ENCODE measurements at places on chromosomes 2 and 18. TPM values are rescaled to one million over a fixed set of nuclear protein-coding genes. Genes with fewer than 3 reads are reported as not detected.

The RASGRP3 gene
- 4.1 TPM for total RNA-seq

The MSTN gene
- not detected for total RNA-seq

The NCKAP1 gene
- 105 TPM for total RNA-seq

The PROKR1 gene
- not detected for total RNA-seq

The DYSF gene
- 2.5 TPM for total RNA-seq

The DSG3 gene
- 0.23 TPM for total RNA-seq

The GNAL gene
- total RNA-seq: 0.12 TPM

The ANKRD53 gene
- total RNA-seq: 0.15 TPM

The CYRIA gene
- total RNA-seq: 4.3 TPM

The PKDCC gene
- total RNA-seq: 147 TPM

The DCDC2C gene
- total RNA-seq: not detected

The MAP2 gene
- total RNA-seq: 0.82 TPM

The TBR1 gene
- not detected for total RNA-seq

The ZNF892 gene
- 2.3 TPM for total RNA-seq

The AQP12A gene
- total RNA-seq: not detected

The REV1 gene
- 36.4 TPM for total RNA-seq

The APCDD1 gene
- 0.15 TPM for total RNA-seq

The GRB14 gene
- total RNA-seq: 7.5 TPM

The STARD6 gene
- not detected for total RNA-seq

The CD302 gene
- 2.5 TPM for total RNA-seq

The XRCC5 gene
- total RNA-seq: 191 TPM

The ALKAL2 gene
- not detected for total RNA-seq

The NT5C1B gene
- not detected for total RNA-seq
